ENCODE measurements at places on chromosomes 4 and X.

GRCh38 chr4:8221985-8222384 is 22.9 kb downstream of the SH3TC1 start:
- H3K4me3 ChIP-seq = no peak overlapping the region
- H3K27me3 ChIP-seq = no peaks in the 10 kb centered on the region
- H3K27ac ChIP-seq = peak overlapping the region; percentile 66
- H3K36me3 ChIP-seq = no peaks in the 10 kb centered on the region
- DNase-seq = no peak

- H3K4me3 ChIP-seq = no peak overlapping the region
- no peaks in the 10 kb centered on the region for H3K4me1 ChIP-seq
- no peak overlapping the region for H3K27ac ChIP-seq
- no peaks in the 10 kb centered on the region for H3K36me3 ChIP-seq
Observed at GRCh38 chr4:169906104-169906503, 120.1 kb downstream of the MFAP3L start.

DNA sequence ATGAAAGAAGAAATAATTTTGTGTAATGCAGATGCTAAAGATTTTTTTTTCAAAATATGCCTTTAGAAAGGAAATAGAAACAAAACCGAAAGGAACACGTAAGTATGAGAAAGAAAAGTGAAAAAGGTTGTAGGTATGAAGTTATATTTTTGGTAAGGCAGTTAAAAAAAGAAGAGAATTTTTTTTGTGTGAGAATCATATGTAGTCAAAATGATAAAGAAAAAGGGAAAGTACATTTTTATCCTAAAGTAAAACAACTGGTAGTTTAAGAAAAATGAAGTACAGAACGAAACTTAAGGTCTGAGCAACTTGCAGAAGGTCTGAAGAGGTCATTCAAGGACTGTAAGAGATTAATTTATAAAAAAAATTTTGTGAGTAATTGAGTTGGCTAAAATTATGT is 164.0 kb upstream of the TRAM1L1 start:
- H3K27me3 ChIP-seq = no peaks in the 10 kb centered on the region
- no peaks in the 10 kb centered on the region for H3K4me1 ChIP-seq
- no peak for DNase-seq
- H3K36me3 ChIP-seq = no peaks in the 10 kb centered on the region
- no peak overlapping the region for H3K4me3 ChIP-seq
- H3K27ac ChIP-seq = no peak overlapping the region

DNA sequence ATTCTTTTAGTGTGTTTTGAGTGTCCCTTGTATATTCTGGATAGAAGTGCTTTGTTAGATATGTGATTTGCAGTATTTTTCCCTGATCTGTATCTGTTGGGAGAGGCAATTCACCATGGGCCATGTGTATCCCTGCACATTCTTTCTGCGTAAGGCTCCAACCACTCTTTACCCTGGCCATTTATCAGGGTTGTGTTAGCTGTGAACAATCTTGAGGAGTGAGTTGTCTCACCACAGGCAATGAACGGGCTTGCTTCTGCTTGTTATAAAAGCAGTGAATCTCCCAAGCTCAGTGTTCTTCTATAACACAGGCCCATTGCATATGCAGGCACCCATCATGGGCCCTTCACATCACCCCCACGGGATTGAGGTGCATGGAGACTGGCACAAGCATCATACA is 18.9 kb upstream of the SMIM10 start:
- no peaks in the 10 kb centered on the region for H3K27me3 ChIP-seq
- DNase-seq = no peak
- no peaks in the 10 kb centered on the region for H3K4me1 ChIP-seq
- H3K36me3 ChIP-seq = no peaks in the 10 kb centered on the region
- no peak overlapping the region for H3K27ac ChIP-seq
- no peak overlapping the region for H3K4me3 ChIP-seq

GRCh38 chrX:22987452-22987851 is 12.3 kb upstream of the DDX53 start:
- H3K4me1 ChIP-seq = no peaks in the 10 kb centered on the region
- no peaks in the 10 kb centered on the region for H3K27me3 ChIP-seq
- H3K4me3 ChIP-seq = no peak overlapping the region
- H3K36me3 ChIP-seq = no peaks in the 10 kb centered on the region
- no peak for DNase-seq
- no peak overlapping the region for H3K27ac ChIP-seq

Data from transverse colon (tissue), 4 donors.